A549 treated with RU486 at 1 μM for 4 hours (cell line): ENCODE measurements at places on chromosomes 5 and 9. TPM values are rescaled to one million over a fixed set of nuclear protein-coding genes. Genes with fewer than 3 reads are reported as not detected.

Gene PRUNE2
- total RNA-seq: 0.09 to 0.14 TPM (median 0.14 TPM) in 3 of 5 replicates, not detected in the others

Gene PCDHB9
- total RNA-seq: 0.03 to 0.06 TPM in 2 of 5 replicates, not detected in the others

Gene NUTM2F
- not detected in 5 replicates for total RNA-seq

Gene CBY3
- not detected in 5 replicates for total RNA-seq

Gene FCHSD1
- total RNA-seq: 5.5 to 11.6 TPM (median 8.6 TPM) in 5 replicates

Gene C9orf152
- total RNA-seq: 0.05 to 0.18 TPM (median 0.15 TPM) in 3 of 5 replicates, not detected in the others

Gene OCLN
- total RNA-seq: 11.7 to 18.6 TPM (median 12.4 TPM) in 5 replicates

Gene GABRA1
- not detected in 5 replicates for total RNA-seq

Gene AFAP1L1
- 5.1 to 7.9 TPM (median 6.6 TPM) in 5 replicates for total RNA-seq

Gene WDR31
- total RNA-seq: 0.88 to 1.3 TPM (median 1.2 TPM) in 5 replicates

Gene LVRN
- total RNA-seq: 0.07 to 0.27 TPM (median 0.09 TPM) in 3 of 5 replicates, not detected in the others

Gene HRCT1
- total RNA-seq: 0.28 to 0.48 TPM (median 0.30 TPM) in 3 of 5 replicates, not detected in the others

Gene FGF10
- total RNA-seq: not detected in 5 replicates

Gene BHMT2
- 0.15 TPM in 1 of 5 replicates, not detected in the others for total RNA-seq

Gene PAEP
- 0.25 to 0.66 TPM (median 0.30 TPM) in 3 of 5 replicates, not detected in the others for total RNA-seq

Gene ZDHHC11B
- total RNA-seq: 1.1 to 1.7 TPM (median 1.3 TPM) in 5 replicates

Gene ADAMTS13
- 0.33 to 0.97 TPM (median 0.46 TPM) in 5 replicates for total RNA-seq

Gene TRIM36
- 1.5 to 2.7 TPM (median 2.2 TPM) in 5 replicates for total RNA-seq

Gene SHISAL2B
- not detected in 5 replicates for total RNA-seq

Gene ARHGEF37
- 0.65 to 0.84 TPM (median 0.83 TPM) in 5 replicates for total RNA-seq

Gene FGF1
- total RNA-seq: 0.30 to 1.4 TPM (median 0.38 TPM) in 5 replicates

Gene SLIT3
- 12.7 to 20.5 TPM (median 15.5 TPM) in 5 replicates for total RNA-seq

Gene DOCK2
- 1.4 to 4.0 TPM (median 2.4 TPM) in 5 replicates for total RNA-seq

Gene MACIR
- 16.3 to 21.4 TPM (median 20.2 TPM) in 5 replicates for total RNA-seq

Gene WNK2
- 4.4 to 7.9 TPM (median 7.1 TPM) in 5 replicates for total RNA-seq

Gene PCDHB13
- 0.06 to 0.12 TPM (median 0.09 TPM) in 5 replicates for total RNA-seq

Gene EQTN
- not detected in 5 replicates for total RNA-seq

Gene SPINK7
- not detected in 5 replicates for total RNA-seq

Gene OTULINL
- 4.8 to 6.9 TPM (median 6.2 TPM) in 5 replicates for total RNA-seq

Gene PCDHB15
- 0.06 to 0.10 TPM (median 0.08 TPM) in 3 of 5 replicates, not detected in the others for total RNA-seq

Gene DAB2
- total RNA-seq: 9.0 to 13.5 TPM (median 11.5 TPM) in 5 replicates

Gene BTNL9
- total RNA-seq: 0.57 to 1.3 TPM (median 0.74 TPM) in 5 replicates

Gene CLTA
- total RNA-seq: 311 to 420 TPM (median 398 TPM) in 5 replicates

Gene OMD
- not detected in 5 replicates for total RNA-seq

Gene CARD9
- total RNA-seq: 0.42 to 1.9 TPM (median 0.95 TPM) in 5 replicates

Gene IFNA13
- total RNA-seq: not detected in 5 replicates

Gene NEUROG1
- not detected in 5 replicates for total RNA-seq
